GOT3 (cell line): ENCODE measurements at places on chromosomes 3 and 15.

- no peak for DNase-seq
Measured at GRCh38 chr3:141330718-141331376, 37.5 kb upstream of the ZBTB38 start.

- no peak for DNase-seq
Measured at GRCh38 chr3:189455641-189456417, 175.4 kb upstream of the TP63 start.

DNA sequence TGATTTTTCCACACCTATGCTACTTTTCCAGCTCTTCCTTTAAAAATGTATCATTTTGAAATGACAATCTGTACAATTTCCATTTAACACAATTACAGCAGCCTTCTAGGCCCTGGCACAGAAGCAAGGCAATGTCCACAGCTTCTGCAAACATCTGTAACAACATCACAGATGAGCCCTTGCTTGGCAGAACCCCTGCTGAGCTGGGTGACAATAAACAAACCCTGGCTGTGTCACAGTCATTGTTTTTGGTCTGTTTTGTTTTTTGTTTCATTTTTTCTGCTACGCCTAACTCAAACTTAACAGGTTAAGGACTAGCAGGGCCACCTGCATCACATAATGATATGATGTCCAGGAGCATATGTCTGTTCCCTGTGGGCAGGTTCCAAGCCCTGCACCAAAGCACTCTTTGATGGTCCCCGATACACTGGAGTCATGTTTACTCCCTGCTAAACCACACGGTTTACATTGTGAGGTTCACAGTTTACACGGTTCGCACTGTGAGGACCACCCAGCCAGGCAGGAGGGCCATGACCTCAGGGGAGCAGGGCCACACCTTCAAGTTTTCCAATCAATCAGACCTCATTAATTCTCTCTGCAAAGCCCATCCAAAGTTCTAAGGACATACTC lies 186.8 kb upstream of the CHRNA7 start:
- no peak for DNase-seq

DNA sequence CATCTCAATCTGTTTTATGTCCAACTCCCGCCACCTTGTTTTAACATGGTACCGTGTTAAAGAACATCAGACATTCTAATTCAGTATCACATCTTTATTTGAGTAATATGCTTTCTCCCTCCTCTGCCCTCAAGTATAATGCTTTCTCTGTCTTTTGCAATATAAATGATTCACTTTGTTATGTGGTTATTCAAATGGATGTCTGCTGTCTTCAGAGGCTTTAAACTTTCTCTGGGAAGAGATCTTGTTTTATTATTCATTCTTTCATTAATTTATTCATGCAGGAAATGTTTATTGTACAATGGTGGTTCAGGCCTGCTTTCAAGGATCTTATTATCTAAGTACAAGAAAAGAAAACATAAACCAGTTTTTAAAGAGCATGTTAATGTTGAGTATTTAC lies 57.1 kb downstream of the RAP2B start:
- no peak for DNase-seq

DNA sequence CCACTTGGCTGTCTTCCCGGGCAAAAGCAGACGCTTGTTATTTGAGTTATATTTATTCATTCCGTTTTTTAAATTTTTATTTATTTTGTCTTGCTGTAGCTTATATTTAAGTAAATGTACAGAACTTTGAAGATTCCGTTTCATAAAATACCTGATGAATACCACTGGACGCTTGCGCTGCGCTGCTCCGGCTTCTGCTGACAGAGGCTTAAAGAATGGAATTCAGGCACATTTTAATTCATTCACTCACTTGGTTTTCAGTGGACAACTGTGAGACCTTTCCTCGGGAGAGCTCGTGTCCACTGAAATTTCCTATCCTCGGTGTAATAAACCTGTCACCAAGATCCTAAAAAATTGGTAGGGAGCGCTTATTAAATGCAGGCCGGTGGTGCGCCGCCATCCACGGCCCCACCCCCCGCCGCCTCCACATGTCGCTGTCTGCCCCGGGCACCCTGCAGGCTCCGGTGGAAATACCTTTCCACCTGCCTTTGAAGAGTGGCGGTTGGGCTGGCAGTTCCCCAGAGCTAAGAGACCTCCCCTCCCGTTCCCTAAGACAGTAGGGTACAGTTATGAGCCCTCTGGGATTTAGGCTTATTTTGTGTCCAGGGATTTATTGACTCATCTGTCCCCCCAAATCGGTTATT lies 62.5 kb upstream of the UBE2E1 start:
- DNase-seq: no peak

- no peak for DNase-seq
Measured at GRCh38 chr15:64148581-64148980, 3.0 kb upstream of the SNX22 start.

DNA sequence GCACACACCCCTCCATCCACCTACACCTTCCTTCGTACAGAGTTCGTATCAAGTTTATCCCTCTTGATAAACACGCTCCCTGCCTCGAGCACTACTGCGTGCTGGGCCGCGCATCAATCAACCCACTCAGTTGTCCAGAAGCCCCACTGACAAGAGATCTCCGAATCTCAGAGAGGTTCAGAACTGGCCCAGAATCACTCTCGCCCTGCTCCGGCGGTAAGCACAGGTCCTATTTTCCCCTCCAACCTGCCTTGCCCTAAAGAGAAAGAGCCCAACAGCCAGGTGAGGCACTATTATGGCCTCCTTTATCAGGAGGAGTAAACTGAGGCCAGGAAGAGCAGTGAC lies 494 bp upstream of the NISCH start:
- DNase-seq: no peak

DNA sequence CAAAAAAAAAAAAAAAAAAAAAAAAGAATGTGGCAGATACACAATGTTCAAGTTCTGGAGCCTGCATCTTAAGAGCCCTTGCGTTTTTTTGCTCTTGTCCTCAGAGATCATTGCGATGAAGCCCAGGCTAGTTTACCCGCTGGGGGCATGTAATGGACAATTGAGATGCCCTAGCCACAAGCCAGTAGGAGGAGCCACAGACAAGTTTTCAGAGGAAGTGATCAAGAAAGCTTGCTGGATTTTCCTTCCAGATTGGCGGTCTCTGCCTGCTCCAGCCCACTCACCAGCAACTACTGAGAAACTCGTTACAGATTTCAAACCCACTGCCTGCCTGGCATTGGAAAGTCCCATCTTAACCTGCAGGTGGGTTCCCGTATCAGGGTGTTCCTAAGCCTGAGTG lies 192.1 kb upstream of the EOMES start:
- no peak for DNase-seq

- no peak for DNase-seq
Measured at GRCh38 chr15:83855956-83856355, 202.0 kb downstream of the ADAMTSL3 start.

DNA sequence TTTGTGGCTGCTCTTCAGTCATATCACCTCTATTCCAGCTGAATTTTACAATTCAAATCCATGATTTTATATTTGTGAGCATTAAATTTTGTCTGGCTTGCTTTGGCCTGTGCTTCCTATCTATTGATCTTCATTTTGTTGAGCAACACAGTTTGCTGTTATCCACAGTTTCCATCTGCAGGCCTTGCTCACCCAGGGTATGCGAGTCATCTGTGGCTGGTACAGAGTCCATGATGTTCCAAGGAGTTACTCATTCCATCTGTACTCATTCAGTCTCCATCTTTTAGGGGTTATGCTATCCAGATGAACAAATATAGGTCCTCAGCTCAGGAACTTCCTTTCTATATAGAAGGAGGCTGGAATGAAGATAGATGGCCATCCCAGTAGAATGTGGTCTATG lies 70.1 kb upstream of the CCK start:
- no peak for DNase-seq

GRCh38 chr3:110419601-110420000 lies 652.0 kb upstream of the NECTIN3 start:
- DNase-seq: no peak

DNA sequence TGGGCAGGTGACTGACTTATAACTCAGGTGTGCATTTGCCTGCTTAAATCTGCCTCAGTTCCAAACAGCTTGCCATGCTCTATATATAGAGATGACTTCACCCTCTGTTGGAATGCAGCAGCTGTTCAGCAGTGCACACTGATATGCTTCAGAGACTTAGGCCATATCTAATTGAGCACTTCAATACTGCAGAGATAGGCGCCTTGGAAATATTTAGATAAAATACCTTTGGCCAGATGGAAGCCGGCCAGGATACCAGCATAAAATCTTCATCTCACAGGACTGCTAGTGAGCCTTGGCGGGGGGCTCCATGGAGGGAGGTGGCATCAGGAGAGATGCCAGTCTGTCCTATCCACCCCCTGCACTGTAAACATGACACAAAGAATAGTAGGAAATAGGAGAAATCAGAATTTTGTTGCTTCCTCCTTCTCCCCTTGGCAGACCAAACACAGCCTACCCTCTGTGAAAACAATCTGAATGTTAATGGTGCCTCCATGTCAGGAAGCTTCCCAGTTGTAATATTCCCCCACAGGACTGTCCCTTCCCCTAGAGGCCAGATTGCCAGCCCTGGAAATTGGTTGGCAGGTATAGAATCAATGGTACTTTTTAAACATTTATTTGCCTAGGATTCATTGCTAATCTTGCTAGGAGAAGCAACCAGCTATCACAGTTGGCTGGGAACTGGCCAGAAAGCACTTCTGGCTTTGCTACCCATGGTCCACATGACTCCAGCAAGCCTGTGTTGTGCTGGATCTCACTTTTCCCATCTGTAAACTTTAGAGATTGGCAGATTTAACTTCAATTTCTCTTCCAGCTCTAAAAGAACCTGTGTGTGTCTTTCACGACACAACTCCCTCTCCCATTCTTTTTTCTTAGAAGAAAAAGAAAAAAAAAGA lies 215.5 kb upstream of the KCNMB2 start:
- DNase-seq: no peak

DNA sequence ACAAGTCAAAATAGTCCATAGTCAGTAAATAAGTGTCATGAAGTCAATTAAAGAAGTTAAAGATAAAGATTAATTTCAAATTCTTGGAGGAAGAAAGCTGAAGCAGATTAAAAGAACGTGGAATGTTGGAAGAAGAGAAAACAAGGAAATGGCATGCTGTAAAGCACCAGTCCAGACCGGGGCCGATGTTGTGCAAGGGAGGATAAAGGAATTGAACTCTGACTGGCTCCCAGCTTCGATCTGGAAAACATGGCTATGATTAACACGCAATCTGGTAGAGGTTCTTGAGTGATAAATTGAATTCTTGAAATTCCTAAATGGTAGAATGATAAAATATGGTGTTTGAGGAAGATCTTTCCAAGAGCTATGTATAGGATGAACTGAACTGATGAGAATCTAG lies 194.4 kb downstream of the MEIS2 start:
- no peak for DNase-seq

DNA sequence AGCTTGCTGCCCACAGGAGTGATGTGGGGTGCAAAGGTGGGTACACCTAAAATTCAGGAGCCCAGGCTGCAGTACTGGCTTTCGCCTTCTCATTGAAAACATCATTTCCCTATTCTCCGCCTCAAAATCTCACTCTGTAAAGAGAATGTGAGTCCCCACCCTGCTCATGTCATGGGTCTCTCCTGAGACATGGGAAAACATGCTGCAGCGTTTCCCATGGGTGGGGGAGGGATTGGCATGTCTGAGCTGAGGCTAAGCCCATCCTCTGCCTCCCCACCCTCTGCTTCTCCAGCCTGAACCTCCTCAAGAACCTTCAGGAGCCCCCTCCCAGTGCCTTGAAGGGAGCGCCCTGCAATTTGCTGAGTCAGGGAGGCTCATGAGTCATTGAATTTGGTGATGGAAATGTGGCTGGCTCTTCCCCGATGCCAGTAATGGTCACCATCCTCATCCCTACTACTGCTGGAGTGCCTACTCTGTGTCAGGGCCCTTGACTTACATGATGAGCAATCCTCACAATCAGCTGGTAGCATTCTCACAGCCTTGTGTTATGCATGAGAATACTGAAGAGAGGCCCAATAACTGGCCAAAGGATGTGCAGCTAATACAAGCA lies 28.8 kb downstream of the WNT5A start:
- DNase-seq: no peak

DNA sequence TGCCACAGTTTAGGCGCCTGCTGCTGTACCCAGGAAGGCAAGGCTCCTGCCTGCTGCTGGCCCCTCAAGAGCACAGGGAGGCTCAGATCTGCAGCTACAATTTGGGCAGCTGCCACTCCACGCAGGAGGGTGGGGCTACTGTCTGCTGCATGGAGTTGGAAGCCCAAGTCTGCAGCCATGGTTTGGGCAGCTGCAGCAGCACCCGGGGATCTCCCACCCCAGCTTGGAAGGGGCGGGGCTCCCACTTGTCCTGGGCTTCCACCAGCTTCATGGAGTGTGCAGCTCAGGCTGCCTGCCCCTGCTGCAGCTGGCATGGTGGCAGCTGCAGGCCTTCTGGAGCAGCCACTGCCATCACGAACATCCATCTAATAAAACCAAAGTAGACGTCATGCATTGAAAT lies 512.9 kb downstream of the PYDC2 start:
- DNase-seq: no peak

GRCh38 chr3:38000965-38001455 lies 10.4 kb downstream of the VILL start:
- DNase-seq: no peak

DNA sequence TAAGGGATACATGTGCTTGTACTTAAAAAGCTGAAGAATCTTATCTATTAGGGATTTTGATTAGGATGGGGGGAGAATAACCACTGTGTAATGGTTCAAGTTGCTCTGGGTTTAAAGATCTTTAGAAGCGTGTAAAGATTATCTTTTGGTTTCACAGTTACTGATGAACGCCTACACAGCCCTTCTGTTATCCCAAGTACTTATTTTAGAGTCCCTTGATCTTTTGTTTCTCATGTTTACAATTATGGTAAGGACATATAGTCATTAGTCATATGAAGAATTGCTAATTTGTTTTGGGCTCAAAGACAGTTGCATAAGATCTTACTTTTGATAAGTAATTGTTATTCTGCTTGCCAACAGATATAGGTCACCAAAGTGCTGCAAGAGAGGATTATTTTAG lies 160.1 kb downstream of the PLCL2 start:
- no peak for DNase-seq

DNA sequence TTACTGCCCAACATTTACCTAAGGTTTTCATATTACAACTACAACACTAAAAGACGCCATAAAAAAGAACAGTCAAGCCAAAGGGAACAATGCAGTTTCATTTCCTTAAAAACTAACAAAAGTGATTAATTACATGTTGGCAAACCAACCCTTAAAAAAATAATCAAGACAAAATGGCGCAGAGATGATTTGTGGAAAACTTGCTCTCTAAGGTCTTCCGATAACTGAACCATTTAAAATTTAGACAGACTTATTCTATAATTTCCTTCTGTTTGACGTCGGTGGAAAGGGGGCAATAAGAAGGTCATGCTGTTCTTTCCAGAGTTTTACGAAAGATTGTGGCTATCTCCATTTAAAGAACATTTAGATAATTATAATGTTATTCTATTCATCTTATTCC lies 87.6 kb downstream of the RYK start:
- DNase-seq: no peak

- DNase-seq: no peak
Measured at GRCh38 chr3:153209596-153209995, 47.6 kb downstream of the RAP2B start.

DNA sequence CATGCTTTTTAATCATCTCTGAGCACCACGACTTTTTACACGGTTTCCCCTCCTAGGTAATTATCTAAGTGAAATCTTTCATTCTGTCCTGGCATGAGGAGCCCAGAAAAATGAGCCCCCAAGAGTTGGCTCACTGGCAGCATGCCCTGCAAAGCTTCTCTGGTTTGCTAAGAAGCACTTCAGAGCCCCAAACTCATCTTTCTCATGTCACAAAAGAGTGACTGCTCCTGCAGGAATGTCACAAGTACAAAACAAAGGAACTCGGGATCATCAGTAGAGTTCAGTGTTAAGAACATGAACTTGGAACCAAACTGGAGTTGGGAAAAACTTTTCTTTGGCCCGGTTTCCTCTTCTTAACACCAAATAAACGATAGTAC lies 123.9 kb downstream of the FOXB1 start:
- DNase-seq: no peak
